ENCODE measurements at places on chromosomes 1 and 21. TPM values are rescaled to one million over a fixed set of nuclear protein-coding genes. Genes with fewer than 3 reads are reported as not detected.

LRRC8B gene
- total RNA-seq = 14.4 TPM

SPAG17 gene
- total RNA-seq = 6.1 TPM

HSD3B2 gene
- total RNA-seq = not detected

C4BPA gene
- total RNA-seq = 0.21 TPM

TSACC gene
- 2.2 TPM for total RNA-seq

SMYD2 gene
- 48.8 TPM for total RNA-seq

MPL gene
- 0.55 TPM for total RNA-seq

KCNT2 gene
- total RNA-seq = 9.5 TPM

SPRR1A gene
- total RNA-seq = 13.8 TPM

SRSF10 gene
- total RNA-seq = 126 TPM

IPP gene
- total RNA-seq = 19.6 TPM

TIAM1 gene
- total RNA-seq = 94.2 TPM

AUNIP gene
- total RNA-seq = 0.91 TPM

KPRP gene
- total RNA-seq = not detected
